ENCODE measurements at places on chromosomes 5 and 9.

DNA sequence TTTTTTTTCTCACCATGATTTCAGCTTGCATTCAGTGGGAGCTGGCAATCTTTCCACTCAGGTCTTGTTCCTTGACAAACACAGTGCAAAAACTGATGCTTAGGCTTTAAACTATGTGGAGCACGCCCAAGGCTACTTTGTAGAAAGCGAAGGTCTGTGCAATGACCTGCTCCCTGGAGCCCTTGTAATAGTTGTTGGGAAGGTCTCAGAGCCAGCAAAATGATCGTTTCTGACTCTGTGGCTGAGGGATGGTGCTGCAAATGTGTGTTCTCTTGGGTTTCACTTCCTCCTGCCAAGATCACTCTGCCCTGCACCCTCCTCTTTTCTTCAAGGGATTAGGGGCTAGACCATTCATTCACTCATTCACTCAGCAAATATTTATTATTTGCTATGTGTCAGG, 249.7 kb upstream of the MAP3K1 start:
- no peak for DNase-seq

DNA sequence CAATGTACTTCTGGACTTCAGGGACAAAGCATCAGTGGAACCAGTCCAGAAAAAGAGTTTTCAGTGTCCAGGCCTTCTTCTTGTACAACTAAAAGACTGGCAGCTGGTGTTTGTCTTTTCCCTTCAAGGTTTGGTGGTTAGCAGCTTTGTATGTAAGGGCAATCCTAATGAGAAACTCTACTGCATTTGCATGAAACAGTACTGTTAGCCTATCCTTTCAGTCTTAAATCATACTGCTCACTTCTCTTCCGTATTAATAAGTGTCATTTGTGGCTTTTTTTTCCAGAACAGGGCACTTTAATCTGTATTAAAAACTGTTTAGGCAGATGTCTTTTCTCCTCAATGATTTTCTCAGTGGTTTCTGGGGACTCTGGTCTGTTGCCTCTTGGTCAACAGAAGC, 48.9 kb downstream of the FAM174A start:
- DNase-seq, result no peak

DNA sequence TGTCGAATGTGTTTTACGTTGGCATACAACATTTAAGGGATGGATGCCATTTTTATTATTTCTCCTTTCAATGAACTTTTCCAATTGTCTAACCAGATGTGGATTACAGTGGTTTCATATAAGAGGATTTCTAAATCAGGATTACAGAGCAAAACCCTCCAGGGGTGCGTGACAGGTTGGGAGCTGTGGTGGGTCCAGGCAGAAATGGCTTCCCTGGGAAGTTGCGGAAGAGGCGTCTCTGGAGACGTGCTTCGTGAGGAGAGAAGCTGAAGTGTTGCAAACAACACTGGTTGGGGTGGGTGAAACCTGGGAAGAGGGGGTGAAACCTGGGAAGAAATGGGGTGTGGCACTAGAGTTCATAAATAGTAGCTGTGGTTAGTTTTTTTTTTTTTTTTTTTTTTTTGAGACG, 4.5 kb upstream of the RPL26L1 start:
- no peak for DNase-seq

DNA sequence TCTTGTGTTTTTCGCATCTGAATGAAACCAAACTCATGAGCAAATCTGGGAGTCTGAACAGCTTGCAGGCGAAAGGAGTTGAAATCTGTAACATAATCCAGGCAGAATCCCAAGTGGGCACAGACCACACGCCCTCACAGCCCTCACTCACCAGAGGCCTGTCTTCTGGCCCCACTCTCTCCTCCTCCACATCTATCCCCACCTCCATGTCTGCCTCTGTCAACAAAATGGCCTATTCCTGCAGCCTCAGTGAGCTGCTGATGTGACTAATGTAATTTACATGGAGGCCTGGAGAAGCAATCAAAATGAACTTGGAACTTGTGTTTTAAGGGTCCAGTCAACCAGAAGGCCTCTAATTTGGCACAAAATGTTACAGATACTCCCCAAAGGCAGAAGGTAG, 136.6 kb downstream of the GNA14 start:
- no peak for DNase-seq

DNA sequence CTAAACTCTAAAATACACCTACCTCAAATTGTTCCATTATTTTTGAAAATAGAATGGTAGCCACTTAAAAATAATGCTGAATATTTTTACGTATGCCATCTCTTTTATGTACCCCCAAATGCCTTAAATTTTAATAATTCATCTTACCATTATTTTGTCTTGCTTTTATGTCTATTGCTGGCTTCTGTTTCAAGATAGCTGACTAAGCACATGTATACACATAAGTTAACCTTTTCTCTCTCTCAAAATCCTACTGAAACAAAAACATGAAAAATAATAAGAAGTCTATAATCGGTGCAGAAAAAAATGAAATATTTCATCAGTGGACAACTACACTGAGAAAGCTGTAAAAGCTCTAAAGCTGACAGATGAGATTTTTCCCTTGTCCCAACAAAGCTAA, 652.0 kb upstream of the ZNF608 start:
- no peak for DNase-seq

DNA sequence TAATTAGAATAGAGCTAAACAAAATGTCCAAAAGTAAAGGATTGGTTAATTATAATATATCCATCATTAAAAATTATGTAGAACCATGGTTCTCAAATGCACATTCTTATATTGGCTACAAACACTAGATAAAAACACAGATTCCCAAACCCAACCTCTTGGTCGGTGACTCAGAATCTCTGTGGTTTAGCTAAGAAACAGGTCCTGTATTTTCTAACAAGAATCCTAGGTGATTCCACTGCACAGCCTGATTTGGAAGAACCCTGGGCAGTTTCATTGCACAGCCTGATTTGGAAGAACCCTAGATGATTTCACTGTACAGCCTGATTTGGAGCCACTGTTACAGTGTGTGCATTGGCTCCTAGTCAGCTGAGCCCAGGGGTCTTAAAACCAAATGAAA, 67.9 kb downstream of the KIAA1958 start:
- no peak for DNase-seq

DNA sequence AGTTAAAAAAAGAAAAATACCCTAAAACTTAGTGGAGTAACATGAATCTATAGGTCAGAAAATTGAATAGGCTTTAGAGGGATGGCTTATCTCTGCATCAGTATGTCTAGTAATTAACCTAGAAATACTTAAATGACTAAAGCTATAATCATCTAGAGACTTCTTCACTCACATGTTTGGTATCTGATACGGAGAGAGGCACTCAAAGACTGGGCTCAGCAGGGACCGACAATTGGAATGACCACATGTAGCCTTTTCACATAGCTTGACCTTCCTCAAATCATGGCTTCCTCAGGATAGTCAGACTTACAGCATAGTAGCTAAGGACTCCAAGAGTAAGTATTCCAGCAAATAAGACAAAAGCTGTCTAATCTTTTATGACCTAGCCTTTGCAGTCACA, 105.3 kb upstream of the RORB start:
- no peak for DNase-seq

DNA sequence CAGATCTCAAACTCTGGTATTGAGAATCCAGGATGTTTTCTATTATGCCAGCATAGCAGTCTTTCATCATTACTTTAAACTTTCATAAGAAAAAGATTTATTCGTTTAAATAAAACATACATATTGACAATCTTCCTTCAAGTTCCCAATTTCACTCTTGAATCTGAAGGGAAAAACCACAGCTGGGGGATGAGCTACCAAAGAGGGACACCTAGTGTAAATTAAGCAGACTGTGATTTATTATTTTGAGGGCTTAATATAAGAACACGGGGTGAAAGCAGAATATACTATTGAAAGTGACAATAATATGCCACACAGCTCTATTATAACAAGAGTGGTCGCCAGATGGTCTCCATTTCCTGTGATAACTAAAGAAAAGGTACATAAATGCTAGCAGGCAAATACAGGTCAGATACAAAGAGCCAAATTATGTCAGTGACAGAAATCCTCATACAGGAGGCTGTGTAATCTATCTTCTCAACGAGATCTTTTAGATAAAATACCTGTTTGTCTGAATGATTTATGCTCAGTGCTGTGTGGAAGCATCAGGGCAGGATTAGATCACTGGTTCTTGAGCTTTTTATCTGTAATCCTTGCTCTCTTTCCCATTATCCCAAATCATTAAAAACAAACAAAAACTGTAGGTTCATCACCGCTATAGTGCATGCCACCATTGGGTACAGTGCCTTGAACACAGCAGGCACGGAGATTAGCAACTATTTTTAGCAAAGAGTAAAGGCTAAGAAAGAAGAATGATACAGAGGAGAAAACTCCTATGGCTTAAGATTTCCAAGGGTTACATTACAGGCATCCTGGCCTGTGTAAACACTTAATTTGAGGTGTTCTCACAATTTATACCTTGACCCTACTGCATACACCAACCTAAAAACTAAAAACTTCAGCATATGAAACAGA, 116.6 kb downstream of the DROSHA start:
- no peak for DNase-seq

DNA sequence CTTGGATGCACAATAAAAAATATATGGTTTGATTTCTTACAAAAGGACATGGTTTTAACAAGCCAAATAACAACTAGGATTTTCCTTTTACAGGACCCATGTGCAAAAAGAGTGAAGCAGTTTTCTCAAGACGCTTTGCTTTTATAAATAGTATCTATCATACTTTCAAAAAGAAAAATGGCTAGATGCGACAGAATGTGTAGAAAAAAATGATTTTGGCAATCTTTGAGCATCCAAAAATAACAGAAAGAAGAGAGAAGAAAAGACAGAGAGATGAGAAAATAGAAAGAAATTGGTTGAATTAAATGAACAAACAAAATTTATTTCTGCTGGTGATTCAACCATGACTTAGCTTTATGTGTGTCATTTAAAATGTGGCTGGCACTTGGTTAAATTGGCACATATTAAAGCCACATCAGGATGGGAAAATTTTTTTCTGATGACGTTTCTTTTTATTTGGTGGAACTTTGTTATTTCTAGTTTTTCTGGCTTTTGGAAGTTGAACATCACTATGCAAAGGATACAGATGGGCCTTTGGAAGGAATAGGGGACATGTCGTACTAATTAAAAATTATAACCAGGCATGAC, 35.6 kb upstream of the NREP start:
- no peak for DNase-seq

- DNase-seq, result no peak
These were observed 10.7 kb upstream of the PUM3 start for GRCh38 chr9:2854617-2855016.

- DNase-seq, result no peak
These were observed 28.5 kb downstream of the IL6ST start for GRCh38 chr5:55966284-55966683.

DNA sequence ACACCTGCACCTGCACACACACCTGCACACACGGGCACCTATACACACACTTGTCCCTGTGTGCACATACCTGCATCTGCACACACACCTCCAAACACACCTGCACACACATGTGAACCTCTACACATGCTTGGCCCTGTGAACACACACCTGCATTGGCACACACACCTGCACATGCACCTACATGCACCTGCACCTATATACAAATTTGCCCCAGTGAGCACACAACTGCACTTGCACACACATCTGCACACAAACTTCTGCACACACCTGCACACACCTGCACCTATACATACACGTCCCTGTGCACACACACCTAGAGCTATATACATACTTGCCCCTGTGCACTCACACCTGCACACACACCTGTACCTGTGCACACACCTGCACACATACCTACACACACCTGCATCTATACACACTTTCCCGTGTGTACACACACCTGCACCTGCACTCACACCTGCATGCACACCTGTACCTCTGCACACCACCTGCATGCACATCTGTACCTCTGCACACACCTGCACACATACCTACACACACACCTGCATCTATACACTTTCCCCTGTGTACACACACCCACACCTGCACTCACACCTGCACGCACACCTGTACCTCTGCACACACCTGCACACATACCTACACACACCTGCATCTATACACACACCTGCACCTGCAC, 21.5 kb upstream of the LPCAT1 start:
- DNase-seq, result no peak

GRCh38 chr5:124180299-124180874, 566.1 kb downstream of the ZNF608 start:
- DNase-seq, result no peak

DNA sequence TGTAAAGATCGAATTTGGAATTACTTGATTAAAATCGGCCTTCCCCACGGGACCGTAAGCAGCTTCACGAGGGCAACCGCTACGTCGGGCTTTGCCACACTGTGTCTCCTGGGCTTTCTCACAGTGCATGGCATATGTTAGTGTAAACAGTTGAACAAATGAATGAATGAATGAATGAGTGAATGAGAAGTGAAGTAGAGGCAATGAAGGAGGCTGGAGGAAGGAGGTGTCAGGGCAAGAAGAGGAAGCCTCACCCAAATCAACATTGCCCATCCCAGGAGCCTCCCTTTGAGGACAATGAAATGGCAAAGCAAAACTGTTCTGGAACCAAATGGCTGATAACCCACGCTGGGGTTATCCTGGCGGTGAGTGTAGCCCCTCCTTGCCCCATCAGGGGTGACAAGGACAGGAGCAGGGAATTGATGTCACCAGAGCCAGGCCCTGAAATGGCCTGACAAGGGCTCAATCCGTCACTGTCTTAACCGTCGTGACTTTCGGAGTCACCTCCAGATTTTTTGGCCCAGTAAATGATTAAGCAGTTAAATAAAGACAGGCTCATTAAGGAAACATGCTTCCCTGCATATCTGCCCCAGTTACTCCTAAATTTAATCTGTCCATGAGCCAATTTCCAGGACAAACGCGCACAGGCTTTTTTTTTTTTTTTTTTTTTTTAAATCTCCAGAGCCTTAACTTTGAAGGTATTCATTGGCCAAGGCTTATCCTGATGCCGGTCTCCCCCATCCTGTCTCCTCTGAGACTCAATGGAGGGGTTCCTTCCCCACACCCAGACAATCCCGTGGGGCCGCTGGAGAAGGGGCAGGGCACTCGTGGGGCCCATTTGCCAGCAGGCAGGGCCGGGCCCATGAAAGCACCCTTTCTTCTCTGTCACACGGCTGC, 88.4 kb upstream of the BOD1 start:
- no peak for DNase-seq

- no peak for DNase-seq
These were observed 188.5 kb downstream of the DAB2IP start for GRCh38 chr9:121839726-121840500.

DNA sequence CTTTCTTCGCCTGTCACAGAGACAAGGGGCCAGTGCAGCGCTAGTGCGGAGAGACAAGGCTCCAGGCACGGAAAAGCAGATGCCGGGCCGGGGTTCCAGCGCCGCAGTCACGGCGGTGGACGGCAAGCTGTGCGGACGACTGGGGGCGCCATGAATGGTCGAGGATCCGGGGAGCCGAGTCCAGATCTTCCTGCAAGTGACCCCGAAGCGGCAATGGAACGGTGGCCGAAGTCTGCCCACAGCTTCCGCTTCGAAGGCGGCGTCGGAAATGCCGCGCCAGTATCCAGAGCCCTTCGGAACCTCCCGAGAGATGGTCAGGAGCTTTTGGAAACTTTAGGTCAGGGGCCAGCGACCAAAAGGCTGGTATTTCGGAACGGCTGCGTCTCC, 601 bp upstream of the FAF2 start:
- no peak for DNase-seq
